Suprapubic skin (tissue), 4 donors: ENCODE measurements at places on chromosomes 13 and 19. TPM values are rescaled to one million over a fixed set of nuclear protein-coding genes. Genes with fewer than 3 reads are reported as not detected.

ICAM5 gene
- total RNA-seq, result 0.21 TPM

PSG7 gene
- total RNA-seq, result 0.52 TPM

PRR19 gene
- total RNA-seq, result 1.7 TPM

COL5A3 gene
- total RNA-seq, result 30.6 TPM

KLK12 gene
- 5.0 TPM for total RNA-seq

DKKL1 gene
- not detected for total RNA-seq

LHB gene
- total RNA-seq, result not detected

ADAMTS10 gene
- total RNA-seq, result 7.6 TPM
